ENCODE measurements at places on chromosomes 6 and 20.
A peak's percentile ranks its signal among the peaks of the same experiment; 100 is the strongest.

DNA sequence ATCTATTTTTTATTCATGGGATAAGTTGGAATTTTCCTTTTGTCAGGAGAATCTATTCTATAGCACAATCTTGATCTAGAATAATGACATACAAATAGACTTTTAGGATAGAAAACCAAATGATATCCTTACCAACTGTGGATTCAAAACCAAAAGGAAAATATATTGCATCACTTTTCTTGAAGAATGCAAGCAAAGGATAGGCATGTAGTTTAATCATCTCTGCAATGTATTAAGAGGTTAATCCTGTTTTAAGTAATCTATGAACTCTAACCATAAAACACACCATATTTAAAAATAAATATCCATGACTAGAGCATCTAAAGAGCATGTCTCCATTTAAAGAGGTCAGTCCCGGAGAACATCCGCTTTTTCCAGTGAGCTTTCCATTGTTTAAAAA, 106.7 kb upstream of the CNKSR3 start:
- no peak for DNase-seq

GRCh38 chr6:98827295-98828159, 6.8 kb upstream of the POU3F2 start:
- DNase-seq: no peak

DNA sequence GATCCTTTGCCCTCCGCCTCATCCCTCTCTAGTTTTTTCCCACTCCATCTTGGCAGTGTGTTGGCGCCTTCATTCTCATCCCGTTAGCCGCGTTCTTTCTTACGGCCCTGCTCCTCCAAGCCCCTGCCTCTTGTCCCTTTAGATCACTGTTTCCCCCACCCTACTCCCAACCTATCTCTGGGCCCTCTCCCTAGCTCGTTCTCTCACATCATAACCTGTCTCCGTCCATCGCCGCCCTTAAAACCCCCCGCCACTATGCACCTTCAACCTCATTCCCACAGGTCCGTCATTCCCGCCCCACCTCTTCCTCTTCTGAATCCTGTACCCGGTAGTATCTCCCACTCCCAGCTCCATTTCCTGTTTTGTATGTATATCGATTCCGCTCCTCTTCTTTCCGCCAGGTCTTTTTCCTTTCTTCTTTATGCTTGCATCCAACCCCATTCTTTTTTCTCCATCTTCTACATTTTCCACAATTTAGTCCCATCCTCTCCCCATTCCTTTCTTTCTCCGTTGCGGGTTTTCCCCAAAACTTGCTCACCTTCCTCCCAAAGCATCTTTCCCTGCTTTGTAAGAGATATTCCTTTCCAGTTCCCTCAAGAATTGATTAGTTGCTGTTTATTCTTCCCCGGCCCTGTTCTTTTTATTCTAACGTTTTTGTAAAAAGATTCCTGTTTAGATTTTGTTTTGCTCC, 671 bp downstream of the EFHC1 start:
- DNase-seq: no peak

GRCh38 chr6:170190046-170190445, 100.8 kb downstream of the DLL1 start:
- no peak for DNase-seq

GRCh38 chr20:37524859-37525708, 2.6 kb downstream of the BLCAP start:
- no peak for DNase-seq

GRCh38 chr20:45993197-45993951, 15.3 kb upstream of the MMP9 start:
- no peak for DNase-seq

DNA sequence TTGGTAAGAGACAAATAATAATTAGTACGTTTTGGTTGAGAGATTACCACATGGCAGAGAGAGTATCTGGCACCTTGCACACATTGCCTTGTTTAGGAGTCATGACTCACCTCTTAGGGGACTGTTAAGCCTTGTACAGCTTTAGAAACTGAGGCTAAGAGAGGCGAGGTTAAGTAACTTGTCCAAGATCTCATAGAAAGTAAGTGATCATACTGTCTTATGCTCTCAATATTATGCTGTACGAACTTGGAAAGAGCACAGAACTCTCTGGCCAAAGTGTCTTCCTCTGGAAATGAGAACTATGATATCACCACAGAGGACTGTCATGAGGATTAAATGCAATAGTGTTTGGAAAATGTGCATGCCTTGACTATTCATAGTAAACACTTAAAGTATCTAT, 249.0 kb downstream of the UTRN start:
- no peak for DNase-seq

DNA sequence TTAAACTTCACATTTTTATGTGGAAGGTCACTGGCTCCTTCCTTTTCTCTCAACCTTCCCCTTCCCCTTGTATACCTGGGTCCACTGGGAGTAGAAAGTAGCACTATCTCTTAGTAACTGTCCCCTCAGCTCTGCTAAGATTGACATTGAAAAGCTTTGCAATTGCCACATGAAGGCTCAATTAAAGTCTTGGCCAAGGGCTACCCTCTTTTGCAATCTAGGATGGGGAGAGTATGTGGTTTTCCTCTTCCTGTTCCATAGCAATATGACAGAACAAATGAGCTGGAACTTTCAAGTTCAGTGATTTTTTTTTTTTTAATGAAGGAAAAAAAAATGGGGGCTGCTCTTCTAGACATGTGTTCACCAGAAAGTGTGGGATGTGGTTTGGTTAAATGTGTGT, 37.1 kb downstream of the PROKR2 start:
- no peak for DNase-seq

DNA sequence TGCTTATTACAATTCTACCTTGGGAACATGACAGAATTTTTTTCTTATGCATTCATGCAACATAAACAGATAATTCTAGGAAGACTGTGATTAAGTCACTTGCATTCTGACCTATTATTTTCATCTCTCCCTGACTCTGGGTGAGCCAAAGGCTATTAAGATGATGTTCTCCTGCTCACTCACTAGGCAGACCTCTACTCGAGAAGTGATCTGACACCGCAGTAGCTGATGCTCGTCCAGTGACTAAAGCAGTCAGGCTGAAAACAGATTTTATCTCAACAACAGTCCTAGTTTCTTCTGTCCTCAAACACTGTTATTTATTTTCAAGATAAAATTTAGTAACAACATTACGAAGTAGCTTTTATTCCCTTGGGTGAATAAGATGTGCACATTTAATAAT, 17.3 kb downstream of the NAA20 start:
- DNase-seq: no peak

GRCh38 chr20:62792182-62792939, 3.9 kb upstream of the MRGBP start:
- DNase-seq: no peak

DNA sequence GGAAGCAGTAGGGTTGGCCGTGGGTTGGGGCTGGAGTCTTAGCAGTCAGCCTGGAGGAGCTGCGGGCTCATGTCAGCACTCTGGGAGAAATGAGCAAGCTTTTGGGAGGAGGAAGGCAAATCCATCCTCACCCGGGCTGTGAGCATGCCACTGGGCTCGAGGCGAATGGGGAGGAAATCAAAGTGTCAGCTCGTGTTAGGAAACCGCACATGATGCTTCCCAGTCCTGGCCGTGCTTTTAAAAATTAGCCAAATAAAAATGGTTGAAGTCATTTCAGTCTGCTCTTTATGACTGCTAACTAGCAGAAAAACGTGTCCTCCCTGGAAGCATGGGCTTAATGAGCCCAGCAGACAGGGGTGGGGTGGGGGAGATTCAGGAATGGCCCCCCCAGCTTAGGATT, 98.1 kb downstream of the NFATC2 start:
- no peak for DNase-seq

DNA sequence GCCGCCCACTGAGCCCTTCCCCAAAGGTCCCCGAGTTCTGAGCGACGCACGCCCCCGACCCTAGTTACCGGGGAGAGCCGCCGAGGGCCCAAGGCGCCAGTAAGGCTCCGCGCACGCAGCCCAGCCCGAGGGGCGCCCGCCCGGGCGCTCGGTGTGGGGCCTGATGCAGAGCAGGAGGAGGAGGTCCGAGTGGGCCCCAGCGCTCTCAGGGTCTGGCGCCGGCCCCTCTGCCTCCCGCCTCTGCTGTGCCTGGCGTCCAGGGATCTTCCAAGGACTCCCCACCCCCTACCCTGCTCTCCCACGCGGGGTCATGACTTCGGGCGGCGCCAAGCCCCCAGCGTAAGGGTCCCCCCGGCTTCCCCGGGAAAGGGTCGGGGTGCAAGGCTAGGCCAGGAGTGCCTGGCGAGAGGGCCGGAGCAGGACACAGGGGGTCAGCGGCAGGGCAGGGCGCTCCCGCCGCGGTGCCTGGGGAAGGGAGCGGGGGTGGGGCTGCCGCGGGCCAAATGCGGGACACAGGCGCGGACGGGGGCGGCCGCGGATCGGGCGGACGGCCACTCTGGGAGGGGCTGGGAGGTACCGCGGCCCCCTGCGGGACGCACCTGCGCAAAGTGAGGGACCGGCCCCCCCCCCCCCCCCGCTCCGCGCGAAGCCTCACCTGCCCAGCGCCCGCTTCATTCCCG, 637 bp downstream of the ABHD12 start:
- DNase-seq: peak; percentile 8

- no peak for DNase-seq
These were observed 8.9 kb downstream of the GFOD1 start for GRCh38 chr6:13478525-13478966.

DNA sequence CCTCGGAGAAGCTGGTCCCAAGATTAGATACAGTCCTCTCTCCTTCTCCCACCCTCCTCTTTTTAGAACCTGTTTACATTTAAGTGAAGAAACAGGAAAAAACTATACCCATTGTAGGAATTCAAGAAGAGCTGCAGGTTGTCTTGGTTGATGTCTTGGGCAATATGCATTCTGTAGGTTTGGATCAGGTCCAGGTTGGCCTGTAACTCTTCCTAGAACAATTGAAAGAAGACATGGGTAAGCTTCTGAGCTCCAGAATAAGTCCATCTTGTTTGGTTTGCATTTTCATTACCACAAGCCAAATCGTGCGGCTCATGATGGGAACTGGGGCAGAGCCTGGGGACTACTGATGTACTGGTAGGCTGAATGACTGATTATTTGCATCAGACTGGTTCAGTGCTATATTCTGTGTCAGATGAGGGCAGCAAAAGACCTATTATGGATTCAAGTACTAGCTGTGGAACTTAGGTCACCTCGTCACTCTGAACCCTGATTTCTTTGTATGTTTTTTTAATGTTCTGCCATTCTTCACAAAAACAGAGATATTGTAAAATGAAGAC, 20.3 kb upstream of the SLA2 start:
- DNase-seq: no peak

GRCh38 chr6:47718571-47718970, 20.2 kb downstream of the ADGRF4 start:
- no peak for DNase-seq

DNA sequence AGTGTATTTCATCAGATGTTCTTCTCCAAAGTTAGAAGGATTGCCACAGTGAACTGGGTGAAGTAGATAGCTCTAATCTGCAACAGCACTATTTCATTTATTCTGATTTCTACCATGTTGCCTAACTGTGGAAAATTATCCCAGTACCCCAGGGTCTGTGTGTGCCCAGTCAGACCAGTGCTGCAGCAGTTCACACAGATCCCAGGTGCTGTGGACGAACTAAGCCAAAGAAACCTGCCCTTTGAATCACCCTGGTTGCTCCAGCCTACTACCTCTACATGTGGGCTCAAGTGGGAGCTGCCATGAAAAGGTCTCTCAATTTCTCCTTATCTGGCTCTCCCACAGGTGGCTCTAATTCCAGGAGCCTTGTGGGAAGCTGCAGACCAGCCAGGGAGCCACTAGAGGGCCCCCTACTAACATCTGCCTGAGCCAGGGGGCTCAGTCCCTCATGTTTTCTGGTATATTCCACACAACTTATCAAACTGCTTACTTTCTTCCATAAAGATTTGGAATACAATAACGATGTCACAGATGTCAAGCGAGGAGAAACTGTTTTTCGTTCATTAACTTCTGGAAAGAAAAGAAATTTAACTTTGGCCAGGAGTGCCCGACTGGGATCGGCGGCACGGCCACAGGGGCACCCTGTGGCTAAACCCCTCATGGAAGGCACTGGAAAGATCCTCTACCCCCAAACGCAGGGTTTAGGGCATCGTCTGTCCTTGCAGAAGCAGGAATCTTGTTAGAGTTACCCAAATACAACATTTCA, 31.6 kb upstream of the LY86 start:
- DNase-seq: no peak

All from stimulated activated CD8-positive, alpha-beta memory T cell treated with anti-CD3 and anti-CD28 coated beads, Interleukin-4, amount 100 ng/mL, for 4 hours (primary cell).